ENCODE measurements at places on chromosomes 6 and 20.

- no peak for DNase-seq
Observed at GRCh38 chr20:47677635-47678453, 107.4 kb downstream of the SULF2 start.

DNA sequence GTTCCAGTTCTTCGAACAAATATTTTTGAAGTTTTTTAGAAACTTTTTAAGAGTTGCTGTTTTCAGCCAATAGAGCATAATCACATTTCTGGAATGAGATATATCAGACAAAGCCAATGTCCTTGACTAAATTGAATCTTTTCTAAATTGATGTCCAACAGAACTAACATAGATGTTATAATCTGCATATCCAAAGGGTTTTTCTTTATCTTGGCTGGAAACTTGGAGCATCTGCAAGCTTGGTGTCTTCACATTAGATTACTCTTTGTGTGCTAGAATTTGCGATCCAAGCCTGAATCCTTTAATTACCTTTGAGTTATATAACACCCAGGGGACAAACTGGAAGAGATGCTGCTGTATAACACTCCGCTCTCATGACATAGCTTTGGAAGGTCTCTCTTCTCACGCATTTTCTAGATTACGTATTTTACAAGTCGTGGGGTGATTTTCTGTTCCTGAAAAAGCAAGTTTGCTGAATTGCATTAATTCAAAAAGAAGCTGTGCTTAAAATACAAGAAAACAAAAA lies 64.4 kb upstream of the FUCA2 start:
- DNase-seq, result no peak

GRCh38 chr6:64252256-64252655 lies 616.7 kb downstream of the PHF3 start:
- no peak for DNase-seq

DNA sequence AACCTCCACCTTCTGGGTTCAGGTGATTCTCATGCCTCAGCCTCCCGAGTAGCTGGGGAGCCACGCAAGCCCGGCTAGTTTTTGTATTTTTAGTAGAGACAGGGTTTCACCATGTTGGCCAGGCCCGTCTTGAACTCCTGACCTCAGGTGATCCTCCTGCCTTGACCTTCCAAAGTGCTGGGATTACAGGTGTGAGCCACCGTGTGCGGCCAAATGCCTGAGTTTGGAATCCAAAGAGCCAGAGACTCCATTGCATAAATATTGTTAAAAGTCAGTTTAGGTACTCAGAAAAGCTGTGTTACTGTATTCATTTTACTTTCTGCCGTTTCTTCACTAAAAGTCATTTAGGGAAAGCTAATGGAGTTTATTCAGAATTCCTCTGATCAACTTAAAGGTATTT lies 137.3 kb downstream of the SULF2 start:
- DNase-seq, result no peak

DNA sequence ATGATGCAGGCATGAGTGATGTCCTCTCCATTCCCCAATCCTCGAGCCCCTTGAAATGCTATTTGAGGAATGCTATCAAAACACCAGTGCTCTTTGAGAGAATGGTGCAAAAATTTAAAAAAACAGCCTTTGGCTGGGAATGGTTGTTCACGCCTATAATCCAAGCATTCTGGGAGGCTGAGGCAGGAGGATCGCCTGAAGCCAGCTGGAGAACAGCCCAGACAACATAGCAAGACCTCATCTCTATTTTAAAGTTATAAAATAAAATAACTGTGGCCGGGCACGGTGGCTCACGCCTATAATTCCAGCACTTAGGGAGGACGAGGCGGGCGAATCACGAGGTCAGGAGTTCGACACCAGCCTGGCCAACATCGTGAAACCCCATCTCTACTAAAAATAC lies 4.2 kb upstream of the VARS1 start:
- DNase-seq, result no peak

DNA sequence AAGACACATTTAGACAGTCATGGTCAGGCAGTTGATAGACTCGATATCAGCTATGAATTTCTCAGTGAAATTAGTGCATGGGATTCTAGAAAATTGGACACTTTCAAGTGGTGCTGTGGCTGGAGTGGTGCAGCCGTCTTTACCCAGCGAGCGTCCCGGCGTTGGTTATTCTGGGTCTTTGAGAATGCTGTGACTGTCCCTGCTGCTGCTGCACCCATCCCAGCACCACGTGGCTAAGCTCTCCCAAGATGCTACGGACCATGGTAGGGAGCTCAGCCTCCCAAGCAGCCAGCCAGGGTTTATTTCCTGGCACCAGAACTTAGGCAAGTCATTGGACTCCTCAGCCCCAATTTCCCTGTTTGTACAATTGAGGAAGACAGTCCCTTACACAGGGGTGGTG lies 147.2 kb upstream of the RPS6KA2 start:
- DNase-seq, result peak; percentile 46

DNA sequence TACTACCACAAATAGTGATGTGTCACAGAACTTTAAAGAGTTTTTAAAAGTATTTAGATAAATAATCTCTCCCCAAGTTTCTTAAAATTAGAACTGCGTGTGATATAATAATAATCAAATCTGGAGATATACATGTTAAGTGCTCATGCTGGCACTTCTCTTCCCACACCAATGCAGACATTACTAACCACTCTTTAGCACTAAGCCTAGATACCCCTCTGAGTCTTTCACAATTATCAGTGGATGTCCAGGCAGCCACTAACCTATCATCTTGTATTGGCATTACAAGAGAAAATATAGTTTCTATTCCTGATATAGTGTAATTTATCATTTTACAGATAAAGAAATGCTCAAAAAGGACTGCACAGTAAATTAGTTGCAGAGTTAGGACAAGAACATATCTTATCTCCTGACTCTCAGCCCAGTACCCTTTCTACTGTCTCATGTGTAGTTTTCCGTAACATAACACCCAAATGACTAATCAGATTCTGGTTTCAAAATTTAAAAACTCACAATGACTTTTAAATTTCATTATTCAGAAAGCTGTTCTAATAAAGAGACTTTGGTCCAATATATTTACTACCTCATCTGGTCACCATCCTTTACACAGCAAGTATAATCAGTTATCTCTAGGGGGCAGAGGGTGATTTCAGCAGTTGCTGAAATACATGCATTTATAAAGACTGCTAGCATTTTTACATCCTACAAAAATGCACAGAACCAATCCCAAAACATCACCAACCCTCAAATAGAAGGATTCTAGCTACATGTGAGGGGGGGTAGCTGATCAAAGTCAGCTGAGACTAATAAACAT lies 215.5 kb upstream of the MCHR2 start:
- DNase-seq, result no peak

GRCh38 chr6:33450434-33450833 lies 3.9 kb upstream of the ZBTB9 start:
- DNase-seq, result no peak

DNA sequence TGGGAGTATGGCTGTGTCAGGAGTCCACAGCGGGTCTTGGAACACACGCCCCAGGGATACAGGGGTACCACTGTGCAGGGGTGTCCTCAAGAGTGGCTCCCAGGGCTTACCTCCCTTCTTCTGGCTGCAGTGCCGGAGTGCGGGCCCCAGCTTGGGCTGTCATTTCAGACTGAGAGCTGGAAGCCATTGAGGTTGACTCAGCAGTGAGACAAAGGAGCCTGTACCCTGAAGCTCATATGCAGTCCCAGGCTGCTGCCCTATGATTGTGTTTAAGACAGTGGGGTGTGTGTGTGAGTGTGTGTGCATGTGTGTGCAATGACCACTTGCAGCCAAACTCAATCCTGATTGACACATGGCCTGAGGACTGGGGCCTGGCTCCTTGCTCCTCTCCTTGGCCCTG lies 167.7 kb upstream of the AFDN start:
- DNase-seq, result peak; percentile 12

DNA sequence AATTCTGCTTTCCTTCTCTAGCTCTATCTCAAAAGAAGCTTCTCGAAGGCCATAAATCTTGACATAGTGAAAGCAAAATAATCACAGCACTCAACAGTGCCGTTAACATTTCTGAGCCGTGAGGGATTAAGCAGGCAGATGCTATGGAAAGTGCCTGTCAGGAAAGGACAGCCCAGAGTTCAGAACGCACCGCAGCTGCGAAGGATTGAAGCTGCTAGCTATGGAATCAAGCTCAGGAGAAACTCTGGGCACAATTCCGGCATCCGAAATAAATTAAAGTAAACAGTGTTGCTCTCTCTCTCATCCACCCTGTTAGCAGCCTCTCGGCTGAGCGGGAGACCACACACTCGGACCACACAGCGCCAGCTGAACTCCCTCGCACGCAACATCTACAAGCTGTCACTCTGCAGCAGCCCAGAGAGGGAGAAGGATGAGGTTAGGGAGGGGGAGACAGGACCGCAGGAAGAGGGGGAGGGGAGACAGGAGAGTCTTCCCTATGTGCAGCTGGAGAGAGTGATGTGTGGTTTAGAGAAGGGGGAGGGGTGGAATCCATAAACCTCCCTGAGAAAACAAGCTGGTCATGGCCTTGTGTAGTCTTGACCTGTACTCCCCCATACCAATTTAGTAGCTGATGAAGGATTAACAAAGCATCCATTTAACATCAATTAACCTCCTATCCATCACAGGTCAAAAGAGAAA lies 9.0 kb downstream of the EXOC2 start:
- no peak for DNase-seq

GRCh38 chr6:154535851-154536250 lies 25.4 kb upstream of the CNKSR3 start:
- no peak for DNase-seq

DNA sequence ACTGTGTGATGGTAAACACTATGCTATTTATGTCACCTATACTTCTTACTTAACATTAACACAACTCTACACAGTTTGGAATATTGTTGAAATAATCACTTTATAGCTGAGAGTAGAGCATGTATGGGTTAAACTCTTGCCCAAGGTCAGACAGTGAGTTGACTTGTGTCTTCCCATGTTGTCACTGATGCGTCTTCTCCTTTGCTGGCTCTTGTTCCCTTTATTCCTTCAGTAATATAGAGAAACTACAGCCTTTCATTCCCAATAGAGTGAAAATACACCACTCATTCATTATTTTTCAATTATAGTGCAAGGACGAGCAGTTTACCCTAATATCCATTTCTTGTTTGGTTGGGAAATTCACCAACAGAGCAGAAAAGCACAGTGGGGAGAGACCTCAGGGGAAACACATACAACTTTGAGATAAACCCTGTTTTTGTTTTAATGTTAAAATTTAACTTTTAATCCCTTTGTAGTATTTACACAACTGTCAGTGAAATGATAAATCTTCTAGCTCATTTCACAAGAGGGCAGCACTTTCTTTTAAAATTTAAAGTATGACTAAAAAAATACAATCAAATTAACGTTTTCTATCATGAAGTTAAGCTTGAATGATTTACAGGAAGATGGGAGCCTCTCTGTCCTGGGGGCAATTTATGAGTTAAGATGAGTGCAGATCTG lies 363.0 kb downstream of the UTRN start:
- no peak for DNase-seq

DNA sequence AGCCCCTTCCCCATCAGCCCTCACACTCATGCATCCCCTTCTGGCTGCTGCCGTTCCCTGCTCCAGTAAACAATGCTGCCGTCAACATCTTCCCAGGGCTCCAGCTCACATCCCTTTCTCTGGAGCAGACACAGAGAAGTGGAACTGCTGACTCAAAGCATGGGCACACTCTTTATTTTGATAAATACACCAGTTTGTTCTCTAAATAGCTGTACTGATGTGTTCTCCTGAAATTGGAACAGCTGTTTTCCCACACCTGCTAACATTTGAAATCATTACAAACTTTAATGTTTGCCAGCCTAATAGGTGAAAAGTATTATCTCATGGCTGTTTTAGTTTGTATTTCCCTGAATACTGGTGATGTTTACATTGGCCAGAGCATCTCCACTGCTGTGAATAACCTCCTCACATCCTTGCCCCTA lies 102.1 kb upstream of the NXT1 start:
- no peak for DNase-seq

DNA sequence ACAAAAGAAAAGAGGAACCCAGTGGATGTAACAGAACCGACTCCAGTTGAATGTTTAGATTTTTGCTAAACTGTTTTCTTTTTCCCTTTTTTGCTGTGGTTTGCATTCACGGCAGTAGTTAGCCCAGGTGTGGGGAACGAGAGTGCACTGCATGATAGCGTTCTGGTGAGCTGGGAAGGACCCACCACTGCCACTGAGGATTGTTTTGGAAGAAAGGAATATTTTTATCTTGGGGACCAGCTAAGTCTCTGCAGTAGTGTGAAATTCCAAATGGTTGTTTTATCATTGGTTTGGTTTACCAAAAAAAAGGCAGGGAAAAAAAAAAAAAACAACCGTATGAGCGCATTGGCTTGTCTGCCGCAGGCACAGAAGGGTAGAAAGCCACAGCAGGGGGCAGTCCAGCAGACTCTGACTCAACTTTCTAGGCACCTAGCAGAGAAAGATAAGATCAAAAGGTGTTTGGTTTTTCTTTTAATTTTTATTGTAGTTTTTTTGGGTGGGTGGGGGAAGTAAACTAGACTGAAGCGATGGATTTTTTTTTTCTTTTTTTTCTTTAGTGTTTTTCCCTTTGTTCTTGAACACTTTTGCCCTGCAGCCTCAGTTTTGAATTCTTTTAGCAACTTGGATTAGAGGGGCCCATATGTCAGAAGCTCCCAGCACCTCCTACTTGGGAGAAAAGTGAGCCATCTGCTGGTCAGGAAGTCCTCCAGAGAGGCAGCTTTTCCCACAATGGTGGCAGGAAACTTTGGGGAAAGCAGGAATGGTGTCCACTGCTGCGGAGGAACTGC lies 13.5 kb upstream of the RAB5IF start:
- no peak for DNase-seq

- DNase-seq, result no peak
Observed at GRCh38 chr6:147001621-147002020, 202.6 kb upstream of the STXBP5 start.

DNA sequence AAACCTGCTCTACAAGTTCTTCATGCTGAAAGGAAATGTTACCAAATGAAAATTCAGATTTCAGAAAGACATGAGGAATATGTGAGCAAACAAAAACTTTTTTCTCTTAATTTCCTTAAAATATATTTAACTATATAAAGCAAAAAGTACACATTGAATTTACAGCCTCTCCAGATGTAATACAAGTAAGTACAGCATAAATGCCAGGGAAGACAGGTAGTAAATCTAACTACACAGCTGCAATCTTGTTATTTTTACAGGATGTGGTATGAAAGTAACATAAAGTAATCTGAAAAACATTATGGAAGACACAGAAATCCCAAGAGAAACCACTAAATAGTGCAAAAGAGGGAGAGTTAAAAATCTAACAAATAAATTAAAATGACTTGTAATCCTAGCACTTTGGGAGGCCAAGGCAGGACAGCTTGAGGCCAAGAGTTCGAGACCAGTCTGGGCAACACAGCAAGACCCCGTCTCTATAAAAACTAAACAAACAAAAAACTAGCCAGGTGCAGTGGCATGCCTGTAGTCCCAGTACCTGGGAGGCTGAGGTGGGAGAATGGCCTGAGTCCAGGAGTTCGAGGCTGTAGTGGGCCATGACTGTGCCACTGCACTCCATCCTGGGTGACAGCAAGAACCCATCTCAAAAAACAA lies 50.7 kb downstream of the FAM8A1 start:
- DNase-seq, result no peak

- no peak for DNase-seq
Observed at GRCh38 chr6:160795721-160796120, 93.7 kb downstream of the PLG start.

- no peak for DNase-seq
Observed at GRCh38 chr6:47478233-47479139, 897 bp downstream of the CD2AP start.
